ENCODE measurements at places on chromosomes 3 and 15.

- DNase-seq, result no peak
Observed at GRCh38 chr15:57496946-57497869, 94.5 kb upstream of the MYZAP start.

- DNase-seq, result no peak
Observed at GRCh38 chr3:178537122-178537705, 978 bp downstream of the KCNMB2 start.

GRCh38 chr3:173109143-173109542 lies 31.9 kb downstream of the SPATA16 start:
- no peak for DNase-seq

- DNase-seq, result no peak
Observed at GRCh38 chr3:13375464-13375863, 44.7 kb downstream of the NUP210 start.

DNA sequence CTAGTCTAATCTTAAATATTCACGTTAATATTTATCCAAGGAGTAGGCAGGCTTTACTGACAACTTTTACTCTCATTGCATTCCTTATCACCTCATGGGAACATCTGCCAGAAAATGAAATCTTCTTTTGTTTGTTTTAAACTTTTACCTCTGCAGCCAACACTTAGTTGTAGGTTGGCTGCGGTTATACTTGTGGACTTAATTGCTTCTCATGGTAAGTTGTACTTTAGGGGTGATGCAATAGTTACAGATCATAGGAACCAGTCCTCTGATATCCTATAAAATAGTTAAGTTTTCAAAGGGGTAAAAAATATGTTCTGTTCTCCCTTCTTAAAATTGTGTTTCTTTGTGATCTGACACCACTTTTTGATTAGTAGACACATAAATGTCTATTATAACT lies 321.9 kb downstream of the ZPLD1 start:
- DNase-seq, result no peak

DNA sequence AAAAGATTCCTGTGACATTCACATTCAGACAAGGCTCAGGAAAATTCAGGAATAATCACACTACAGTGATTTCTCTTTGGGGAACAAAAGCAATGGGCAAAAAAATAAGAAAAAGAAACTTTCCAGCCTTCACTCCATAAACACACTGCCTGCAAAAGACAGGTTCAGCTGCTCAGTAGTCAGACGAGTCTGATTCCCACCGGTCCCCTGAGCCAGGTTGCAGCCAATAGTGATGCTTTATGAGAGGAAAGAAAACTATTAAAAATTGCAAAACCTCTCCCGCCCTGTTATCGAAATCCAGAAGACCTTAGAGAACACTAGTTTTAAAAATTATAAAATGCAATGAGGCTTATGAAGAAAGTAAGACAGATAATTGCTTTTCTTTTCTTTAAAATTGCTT lies 8.5 kb downstream of the PLCH1 start:
- DNase-seq, result no peak

- DNase-seq, result no peak
Observed at GRCh38 chr3:71360180-71360579, 223.3 kb downstream of the FOXP1 start.

GRCh38 chr15:73981761-73982221 lies 10.3 kb downstream of the STOML1 start:
- no peak for DNase-seq

DNA sequence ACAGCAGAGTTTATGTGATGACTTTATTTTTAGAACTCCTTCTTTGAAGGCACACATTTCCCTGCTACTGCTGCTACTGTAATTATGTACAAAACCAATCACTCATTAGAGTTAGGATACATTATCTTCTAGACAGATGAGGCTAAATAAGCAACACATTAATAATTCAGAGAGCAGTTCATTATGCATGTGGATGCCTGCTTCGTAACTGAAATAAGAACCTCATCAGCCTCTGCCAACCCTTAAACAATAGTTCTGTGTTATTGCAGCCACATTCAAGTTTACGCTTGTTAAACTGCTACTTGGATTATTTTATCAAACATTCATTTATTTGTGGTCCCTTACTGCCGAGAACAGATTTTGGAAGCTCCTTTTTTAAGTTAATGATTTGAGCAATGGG lies 52.5 kb upstream of the C15orf61 start:
- no peak for DNase-seq

DNA sequence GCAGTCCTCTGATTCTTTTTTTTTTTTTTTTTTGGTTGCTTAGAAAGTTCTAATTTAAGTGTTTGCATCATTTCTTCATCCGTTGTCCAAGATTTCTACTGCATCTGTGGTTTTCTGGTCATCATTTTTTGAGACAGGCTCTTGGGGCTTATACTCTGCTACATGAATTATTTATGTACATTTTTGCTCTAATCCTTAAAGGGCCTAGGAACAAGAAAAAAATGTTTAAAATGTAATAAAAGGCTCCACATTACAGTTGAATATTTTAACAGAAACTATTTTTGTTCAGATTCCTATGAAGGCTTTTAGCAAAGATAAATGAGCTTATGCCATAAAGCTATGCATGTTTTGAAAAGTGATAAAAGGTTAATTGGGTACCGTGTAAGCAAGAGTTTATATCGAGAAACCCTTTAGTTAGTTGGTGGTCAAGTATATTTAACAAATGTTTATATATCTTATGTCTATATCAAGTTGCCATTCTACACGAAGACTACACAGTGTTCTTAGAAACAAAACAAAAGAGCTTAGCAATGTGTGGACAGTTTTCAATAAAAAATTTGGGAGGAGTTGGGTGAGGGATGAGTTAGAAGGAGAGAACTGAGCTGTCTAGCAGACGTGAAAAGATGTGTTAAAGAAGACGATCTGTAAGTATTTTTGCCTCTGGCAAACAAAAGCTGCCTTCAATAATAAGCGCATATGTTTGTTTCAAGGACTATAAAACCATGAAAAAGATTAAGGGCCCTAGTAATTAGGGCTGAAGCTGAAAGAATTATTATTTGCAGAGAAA lies 563.6 kb upstream of the NAALADL2 start:
- no peak for DNase-seq

GRCh38 chr3:71153713-71154112 lies 429.8 kb downstream of the FOXP1 start:
- no peak for DNase-seq

- no peak for DNase-seq
Observed at GRCh38 chr15:73573572-73573971, 59.6 kb downstream of the NPTN start.

DNA sequence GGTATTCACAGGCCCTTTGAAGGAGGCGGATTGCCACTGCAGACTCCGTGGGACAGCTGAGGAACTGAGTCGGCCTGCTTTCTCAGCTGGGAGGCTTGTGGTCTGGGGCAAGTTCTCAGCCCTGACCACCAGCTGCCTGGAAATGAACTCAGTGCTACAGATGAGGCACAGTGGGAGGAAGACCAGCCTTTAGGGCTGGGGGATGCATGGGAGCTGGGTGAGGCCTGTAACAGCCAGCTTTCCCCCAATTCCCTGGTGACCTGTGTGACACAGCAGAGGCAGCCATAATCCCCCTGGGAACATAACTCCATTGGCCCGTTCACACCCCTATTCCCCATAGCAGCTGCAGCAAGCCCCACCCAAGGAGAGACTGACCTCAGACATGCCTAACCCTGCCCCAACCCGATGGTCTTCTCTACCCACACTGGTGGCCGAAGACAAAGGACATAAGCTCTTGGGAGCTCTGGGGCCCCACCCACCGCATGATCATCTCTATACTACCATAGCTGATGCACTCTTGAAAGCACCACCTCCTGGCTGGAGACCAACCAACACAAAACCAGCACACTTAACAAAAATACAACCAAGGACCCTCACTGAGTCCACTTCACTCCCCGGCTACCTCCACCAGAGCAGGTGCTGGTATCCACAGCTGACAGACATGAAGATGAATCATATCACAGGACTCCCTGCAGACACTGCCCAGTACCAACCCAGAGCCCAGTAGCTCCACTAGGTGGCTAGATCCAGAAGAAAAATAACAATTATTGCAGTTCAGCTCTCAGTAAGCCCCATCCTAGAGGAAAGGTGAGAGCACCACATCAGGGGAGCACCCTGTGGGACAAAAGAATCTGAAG lies 24.9 kb downstream of the ZMAT3 start:
- DNase-seq, result no peak
